ENCODE measurements at places on chromosomes 4 and X.

DNA sequence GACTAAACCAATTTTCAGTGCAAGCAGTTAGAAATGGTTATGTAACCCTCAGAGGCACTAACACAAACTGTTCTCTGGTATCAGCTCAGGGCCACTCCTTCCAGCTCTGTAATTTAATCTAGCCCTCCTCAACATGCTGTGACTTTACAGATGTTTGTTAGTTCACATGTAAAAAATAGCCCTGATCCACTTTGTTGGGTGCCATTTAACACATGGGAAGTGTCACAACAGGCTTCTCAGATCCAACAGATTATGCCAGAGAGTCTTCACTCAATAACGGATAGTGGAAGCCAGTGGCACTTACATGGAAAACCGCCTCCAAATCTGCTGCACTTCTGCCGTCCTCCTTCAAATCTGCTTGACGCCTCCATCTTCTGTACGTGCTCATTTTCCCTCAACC, 51.6 kb downstream of the ATP8A1 start:
- no peak for DNase-seq

GRCh38 chr4:188196134-188196735, 57.0 kb downstream of the TRIML1 start:
- no peak for DNase-seq

DNA sequence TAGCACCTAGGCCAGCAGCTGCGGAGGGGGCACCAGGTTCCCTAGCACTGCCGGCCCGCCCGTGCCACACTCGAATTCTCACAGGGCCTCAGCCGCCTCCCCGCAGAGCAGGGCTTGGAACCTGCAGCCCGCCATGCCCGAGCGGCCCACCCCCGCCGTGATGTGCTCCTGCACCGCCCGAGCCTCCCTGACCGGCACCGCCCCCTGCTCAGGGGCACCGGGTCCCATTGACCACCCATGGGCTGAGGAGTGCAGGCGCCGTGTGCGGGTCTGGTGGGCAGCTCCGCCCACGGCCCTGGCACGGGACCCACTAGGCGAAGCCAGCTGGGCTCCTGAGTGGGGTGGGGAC, 35.4 kb upstream of the ENPP6 start:
- no peak for DNase-seq

DNA sequence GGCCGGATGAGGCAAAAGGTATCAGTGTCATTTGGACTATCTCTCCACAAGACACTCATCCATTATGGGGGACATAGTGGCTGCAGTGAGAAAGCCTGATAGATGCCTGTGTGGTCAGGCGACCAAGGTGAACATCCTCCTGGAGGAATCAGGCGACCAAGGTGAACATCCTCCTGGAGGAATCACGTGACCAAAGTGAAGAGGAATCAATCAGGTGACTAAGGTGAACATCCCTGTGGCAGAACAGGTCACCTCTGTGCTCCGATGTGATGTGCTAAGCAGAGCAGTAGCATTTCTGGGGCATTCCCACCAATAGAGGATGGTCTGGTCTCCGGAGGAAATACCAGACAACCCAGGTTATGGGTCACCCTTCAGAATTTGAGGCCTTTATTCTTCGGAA, 44.0 kb downstream of the RNF212 start:
- no peak for DNase-seq

- DNase-seq, result no peak
These were observed 81.0 kb downstream of the PCDH18 start for GRCh38 chr4:137451172-137451825.

GRCh38 chr4:24574236-24574635, 10.1 kb downstream of the DHX15 start:
- DNase-seq, result no peak
